ENCODE measurements at places on chromosomes 7 and 10.

- no peak for DNase-seq
Observed at GRCh38 chr10:105354010-105354409, 712.9 kb downstream of the SORCS3 start.

GRCh38 chr7:43653891-43654504 lies 71.1 kb downstream of the STK17A start:
- no peak for DNase-seq

DNA sequence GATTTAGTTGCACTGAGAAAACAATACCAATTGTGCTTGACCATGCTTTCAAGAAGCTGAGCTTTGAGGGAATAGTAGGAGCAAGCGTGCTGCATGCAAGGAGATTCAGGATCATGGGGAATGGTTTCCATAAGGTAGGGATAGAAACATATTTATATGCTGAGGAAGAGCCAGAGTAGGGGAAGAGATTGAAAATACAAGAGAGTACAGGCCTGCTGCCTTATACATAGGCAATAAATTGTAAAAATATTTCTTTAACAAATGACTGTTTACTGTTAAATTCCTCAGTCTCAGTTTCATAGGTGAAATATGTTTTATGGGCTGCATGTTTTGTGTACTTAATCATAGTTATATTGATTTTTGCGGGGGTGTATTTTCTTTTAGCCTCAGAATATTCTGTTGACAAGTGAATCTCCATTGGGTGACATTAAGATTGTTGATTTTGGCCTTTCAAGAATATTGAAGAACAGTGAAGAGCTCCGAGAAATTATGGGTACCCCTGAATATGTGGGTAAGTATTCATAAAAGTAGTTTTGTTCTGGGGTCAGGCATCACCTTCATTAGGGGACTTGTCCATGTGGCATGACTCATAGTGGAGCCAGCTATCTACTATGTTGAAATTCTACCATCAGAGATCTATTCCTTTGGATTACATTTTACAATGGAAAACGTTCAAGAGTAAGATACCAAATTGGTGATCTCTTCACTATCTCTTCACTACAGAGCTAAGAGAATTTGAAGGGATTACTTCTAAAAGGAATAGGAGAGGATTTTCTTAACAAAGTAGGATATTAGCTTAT lies 36.5 kb downstream of the STK17A start:
- no peak for DNase-seq

DNA sequence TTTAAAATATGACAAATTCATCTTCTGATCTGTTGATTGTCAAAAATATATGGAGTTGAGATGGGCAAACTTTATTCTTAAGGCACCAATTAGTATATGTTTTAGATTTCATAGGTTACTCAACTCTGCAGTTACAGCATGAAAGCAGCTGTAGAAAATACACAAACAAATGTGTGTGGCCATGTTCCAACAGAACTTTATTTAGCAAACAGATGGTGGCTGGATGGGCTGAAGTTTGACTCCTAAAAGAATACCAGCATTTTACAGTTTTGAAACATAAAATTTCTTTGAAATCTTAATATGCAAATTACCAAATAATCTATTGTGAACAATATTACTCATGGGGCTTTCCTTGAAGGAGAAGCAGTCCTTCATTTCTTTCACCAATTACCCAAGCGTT lies 1206.0 kb upstream of the LRRTM3 start:
- DNase-seq: no peak

- DNase-seq: no peak
Observed at GRCh38 chr10:69781576-69781975, 20.1 kb upstream of the COL13A1 start.

- DNase-seq: peak; percentile 61
Observed at GRCh38 chr10:43322769-43323168, 48.7 kb upstream of the FXYD4 start.

GRCh38 chr10:78947226-78947625 lies 121.5 kb upstream of the ZMIZ1 start:
- no peak for DNase-seq

DNA sequence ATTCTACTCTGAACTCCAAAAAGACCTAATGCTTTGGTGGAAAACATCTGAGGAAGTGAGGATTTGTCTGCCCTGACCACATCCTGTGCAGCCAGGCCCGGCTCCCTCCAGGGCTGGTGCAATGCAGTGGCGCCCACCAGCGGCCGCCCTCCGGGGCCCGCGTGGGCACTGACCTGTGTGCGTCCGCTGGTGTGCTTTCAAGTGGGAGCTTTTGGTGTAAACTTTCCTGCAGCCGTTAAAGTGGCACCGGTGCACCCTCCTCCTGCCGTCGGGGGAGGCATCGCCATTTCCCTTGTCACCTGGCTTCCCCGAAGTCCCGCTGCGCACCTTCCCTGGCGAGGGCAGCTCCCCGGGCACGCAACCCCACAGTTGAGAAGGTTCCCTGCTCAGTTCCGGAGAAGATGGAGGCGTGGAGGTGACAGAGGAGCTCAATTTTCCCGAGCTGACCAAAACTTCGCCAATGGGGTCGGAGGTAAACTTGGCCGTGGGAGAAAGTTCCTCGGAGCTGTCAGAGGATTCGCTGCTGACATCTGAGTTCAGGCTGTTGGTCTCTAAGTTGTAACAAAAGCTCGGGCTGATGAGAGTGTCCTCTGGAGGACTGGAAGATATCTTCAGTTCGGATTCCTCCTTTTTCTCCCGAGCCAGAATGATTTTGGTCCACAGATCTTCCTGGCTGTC lies 3.4 kb downstream of the KLF6 start:
- DNase-seq: no peak

GRCh38 chr10:125201108-125201524 lies 40.8 kb upstream of the CTBP2 start:
- no peak for DNase-seq

GRCh38 chr7:49520951-49521350 lies 252.5 kb upstream of the VWC2 start:
- no peak for DNase-seq

DNA sequence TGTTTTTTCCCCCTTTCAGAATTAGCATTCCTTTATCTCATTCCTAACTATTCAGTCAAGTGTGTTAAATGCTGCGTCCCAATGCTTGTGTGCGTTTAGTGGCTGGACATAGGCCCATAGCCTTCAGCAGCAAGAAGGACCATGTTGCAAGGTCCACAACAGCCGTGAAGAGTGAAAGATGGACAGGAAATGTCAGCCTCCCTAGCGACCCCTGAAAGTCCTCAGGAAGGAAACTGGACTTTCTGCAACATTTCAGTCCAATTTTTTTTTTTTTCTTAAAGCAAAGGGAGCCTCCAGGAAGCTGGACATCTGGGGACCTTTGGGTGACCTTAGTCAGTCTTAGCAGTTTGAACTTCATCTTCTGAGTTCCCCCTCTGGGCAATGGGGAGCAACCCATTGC lies 550.7 kb upstream of the MGMT start:
- no peak for DNase-seq

DNA sequence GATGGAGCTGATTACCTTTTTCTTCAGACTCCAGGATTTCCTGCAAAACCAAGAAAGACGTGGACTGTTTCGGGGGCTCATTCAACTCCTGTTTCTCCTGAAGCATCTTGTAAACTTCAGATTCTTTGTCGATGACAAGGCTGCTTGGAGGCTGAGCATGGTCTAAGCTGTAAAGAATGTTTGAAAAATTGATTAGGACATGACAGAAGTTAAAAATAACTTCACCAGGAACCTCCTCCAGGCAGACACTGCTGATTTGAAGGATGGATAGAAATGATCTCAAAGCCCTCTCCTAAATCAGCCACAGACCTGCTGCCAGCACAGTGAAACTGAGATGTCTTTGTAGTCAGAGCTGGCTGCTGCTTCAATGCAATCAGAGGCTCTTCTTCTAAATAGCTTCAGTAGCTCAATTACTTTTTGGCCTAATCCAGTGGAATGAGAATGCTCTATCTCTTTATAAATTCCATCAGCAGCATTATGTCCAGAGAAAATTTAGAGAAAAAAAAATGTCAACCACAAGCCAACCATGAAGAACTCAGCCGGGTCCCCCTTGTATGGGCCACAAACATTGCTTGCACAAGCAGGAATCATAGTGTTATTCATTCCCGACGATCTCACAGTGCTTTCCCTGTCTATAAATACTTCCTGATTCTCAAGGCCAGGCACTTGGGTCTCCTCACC lies 43.5 kb downstream of the PDLIM1 start:
- no peak for DNase-seq

GRCh38 chr10:71045204-71045809 lies 156.9 kb upstream of the PCBD1 start:
- no peak for DNase-seq

GRCh38 chr7:153401795-153402720 lies 642.5 kb downstream of the ACTR3B start:
- DNase-seq: no peak

GRCh38 chr10:88901206-88901983 lies 21.4 kb downstream of the STAMBPL1 start:
- no peak for DNase-seq

DNA sequence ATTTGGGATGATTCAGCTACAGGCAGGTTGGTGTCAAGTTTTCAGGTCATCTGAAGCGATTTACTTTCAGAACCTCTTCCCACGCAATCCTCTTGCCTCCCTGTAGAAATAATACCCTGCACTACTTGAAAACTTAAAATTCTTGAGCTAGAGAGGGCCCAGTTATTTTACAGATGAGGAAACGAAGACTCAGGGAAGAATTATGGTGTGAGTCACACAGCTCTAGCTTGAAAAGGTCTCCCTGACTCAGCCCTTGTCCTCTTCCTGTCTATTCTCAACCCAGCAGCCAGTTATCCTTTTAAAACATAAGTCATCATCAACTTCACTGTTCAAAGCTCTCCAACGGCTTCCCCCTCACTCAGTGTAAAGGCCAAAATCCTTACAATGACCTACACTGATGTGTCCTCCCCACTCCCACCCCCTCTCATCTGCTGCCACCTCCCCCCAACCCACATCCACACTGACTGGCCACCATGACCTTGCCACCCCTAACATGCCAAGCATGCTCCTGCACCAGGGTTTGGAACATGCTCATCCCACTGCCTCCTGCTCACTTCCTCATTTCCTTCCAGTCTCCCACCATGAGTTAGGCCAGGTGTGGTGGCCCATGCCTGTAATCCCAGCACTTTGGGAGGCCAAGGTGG lies 3.4 kb downstream of the DNMBP start:
- no peak for DNase-seq

- DNase-seq: no peak
Observed at GRCh38 chr10:25707976-25708671, 225.9 kb upstream of the MYO3A start.

DNA sequence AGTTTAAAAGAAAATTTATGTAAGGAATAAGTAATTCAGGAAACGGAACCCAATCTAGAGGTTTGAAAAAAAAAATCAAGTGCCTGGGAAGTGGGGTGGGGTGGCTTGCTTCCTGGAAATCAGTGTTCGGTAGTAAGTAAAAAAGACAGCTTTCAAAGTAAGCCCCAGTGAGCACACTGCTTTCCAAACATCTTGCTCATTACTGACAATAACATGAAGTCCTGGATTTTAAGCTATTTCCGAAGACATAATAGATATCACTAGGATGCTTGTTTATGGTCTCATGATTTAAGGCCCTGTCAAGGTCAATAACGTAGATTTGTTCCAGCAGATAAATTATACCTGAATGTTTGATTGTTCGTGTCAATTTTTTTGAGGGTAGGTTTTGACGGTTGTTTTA lies 1.3 kb downstream of the STAMBPL1 start:
- DNase-seq: no peak

DNA sequence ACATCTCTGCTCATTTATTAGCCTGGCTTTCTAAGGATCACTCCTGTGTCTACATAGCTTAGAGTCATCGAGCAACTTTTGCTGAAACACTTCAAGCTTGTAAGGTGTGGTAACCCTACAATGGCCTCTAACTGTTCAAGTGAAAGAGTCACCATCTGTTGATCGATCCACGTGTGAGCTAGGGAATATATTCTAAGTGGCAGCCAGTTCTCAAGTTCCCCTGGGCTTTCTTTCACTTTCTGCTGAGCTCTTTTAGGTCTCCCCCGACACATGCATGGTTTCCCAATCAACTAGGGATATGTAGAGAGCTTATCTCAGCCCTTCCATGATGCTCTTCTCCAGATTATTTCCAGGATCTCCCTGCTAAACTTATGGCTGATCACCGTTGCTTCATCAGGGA lies 15.5 kb downstream of the AOAH start:
- DNase-seq: no peak

- DNase-seq: no peak
Observed at GRCh38 chr10:57338823-57339558, 928.7 kb downstream of the IPMK start.

DNA sequence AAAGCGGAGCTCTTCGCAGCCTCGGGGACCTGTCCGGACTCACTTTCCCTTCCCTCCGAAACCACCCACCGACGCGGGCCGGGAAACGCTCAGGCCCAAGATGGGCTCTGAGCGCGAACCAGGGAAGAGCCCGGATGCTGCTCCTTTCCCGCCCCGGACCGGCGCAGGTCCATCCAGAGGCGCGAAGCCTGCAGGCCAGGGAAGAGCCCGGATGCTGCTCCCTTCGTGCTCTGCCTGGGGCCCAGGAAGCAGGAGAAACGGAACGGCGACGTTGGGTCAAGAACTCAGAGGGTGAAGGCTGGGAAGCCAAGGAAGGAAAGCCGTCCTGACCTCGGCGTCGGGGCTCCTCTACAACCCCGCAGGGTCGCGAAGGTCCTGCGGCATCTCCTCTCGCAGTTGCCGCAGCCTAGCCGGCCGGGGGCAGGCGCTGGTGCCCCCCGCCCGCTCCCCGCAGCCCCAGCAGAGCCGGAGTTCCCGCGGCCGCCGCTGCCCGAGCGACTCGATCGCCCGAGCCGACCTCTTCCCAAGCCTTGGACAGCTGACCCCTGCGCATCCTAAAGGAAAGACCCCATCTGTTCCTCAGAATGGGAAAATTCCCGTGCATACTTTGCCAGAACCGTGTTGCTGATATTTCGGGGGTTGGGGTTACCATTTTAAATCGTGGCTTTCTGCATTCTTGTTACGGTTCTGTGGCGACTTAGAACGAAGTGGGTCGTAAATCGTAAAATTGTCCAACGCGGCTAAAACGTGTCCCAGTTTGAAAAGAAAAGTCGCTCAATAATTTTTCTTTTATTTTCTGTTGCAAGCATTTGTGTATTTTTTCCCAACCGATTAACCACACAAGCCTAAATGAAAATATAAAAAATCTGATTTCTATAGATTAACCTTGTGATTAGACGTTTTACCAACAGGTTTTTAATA lies 7.5 kb downstream of the HOXA1 start:
- no peak for DNase-seq

DNA sequence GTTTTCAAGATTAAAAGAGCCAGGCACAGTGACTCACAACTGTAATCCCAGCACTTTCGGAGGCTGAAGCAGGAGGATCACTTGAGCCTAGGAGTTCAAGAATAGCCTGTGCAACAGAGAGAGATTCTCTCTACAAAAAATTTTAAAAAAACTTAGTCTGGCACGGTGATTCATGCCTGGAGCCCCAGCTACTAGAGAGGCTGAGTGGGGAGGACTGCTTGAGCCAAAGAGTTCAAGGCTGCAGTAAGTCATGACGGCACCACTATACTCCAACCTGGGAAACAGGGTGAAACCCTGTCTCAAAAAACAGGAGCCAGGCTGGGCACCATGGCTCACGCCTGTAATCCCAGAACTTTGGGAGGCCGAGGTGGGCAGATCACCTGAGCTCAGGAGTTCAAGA lies 86.6 kb upstream of the KCTD7 start:
- no peak for DNase-seq

GRCh38 chr7:359766-360361 lies 69.9 kb downstream of the FOXL3 start:
- DNase-seq: no peak

- DNase-seq: no peak
Observed at GRCh38 chr7:2517678-2518507, 1.7 kb upstream of the LFNG start.

Data from stimulated activated CD4-positive, alpha-beta T cell treated with anti-CD3 and anti-CD28 coated beads, Interleukin-1b, Interleukin-23, amount 100 ng/mL, for 1 hour (primary cell).